ENCODE measurements at places on chromosomes 12 and 14.

DNA sequence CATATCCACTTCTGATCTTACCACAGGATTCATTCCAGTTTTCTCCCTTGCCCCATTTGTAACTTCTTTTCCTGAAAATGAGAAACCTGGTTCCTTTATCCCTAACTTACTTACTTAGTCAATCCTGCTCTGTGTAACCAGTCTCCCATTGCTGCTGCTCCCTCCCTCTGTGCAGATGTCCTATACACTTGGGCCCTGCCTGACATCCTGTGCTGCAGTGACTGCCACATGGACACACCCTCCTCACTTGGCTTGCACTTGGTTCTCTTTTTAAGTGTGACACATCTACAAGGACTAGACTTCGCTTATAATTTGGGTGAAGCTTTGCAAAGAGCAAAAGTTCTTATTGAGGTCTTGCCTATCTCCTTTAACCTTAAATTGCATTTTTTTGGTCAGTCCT is 51.4 kb downstream of the FGD4 start:
- DNase-seq = no peak

DNA sequence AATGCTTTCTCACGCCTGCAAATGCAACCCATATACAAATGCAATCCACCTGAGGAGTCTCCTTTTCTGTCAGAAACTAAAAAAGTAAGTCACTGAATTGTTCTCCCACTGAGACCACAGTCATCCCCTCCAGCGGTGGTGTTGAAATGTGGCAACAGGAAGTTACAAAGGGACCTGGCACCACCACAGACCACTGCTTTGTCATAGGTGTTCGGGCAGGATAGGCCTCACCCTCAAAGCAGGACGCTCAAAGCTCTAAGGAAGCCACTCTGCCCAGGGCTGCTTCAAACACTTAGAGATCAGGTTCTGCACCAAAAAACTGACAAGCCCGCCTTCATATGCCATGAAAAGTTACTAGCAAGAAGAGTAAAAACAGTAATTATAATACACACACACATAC is 11.3 kb downstream of the PHLDA1 start:
- DNase-seq = peak; percentile 77

DNA sequence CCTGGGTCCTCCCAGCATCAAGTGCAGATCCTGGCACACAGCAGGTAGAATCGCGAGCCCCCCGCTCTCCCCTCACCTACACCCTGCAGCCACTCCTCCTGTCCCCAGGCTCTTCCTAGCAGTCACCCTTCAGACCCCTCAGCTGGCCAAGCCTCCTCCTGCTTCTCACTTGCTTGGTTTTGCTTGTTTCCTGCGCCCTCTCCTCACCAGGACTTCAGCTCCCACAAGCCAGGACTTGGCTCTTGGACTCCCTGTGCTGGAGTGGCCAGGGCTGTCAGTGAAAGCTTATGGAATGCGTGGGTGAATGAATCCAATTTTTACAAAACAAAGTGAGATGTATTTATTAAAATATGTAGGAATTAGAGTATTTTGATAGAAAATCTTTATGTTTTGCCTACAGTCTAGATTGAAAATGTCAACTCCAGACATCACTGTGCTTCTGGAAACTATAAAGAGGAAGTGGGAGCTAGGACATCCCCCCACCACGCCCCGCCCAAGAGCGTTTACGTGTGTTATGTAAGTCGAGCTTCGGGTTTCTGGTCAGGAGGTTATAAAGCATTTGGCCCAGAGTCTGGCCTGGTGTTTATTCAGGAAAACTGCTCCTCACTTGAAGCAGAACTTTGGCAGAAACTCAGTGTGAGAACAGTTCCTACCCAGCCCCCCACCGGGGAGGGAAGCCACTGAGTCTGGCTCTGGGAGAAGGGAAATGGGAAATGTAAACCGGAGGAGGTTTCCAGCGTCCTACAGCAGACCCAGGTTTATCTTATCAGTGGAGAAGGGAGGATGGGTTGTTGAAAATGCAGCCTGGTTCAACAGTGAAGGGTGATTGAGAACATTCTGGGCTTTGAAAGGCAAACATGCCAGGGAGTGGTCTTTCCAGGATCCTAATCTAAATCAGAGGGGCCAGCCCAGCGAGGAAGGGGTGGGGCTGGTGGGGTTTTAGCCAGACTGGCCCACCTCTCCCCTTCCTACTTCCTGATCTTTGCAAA is 8.8 kb downstream of the ALDH2 start:
- no peak for DNase-seq

GRCh38 chr12:10310926-10311720 is 3.5 kb downstream of the KLRD1 start:
- no peak for DNase-seq

GRCh38 chr14:22524115-22524783 is 64.8 kb downstream of the DAD1 start:
- DNase-seq = no peak

DNA sequence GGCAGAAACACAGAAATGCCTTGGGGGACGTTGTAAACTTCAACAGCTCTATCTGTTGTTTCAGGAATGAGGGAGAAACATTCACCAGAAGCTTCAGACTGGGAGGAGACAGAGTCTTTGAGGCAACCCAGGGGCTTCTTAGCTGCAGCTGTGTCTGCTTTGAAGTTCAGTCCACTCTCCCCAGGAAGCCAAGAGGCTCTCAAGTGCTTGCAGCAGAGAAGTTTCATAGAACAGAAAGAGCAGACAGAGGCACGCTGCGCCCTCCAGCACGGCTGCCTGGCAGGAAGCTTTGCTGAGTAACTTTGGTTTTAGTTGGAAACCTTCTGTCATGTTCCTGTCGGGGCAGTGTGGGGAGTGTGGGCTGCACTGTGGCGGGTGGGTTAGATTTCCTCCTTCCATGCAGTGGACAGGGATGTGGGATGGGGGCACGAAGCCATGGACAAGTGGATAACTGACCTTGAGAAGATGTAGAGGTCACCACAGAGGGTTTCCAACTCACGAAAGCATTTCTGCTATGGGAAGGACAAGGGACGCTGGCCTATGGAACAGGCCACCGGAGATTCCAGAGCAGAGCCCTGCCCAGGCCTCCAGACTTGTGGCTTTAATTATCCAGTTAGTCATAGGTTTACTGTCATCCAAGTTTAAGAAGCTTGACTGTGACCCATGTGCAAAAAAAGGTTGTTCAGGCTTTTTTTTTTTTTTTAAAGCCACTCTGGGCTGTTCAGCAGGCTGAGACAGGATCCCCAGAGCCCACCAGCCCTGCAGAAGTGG is 107.7 kb downstream of the ARF6 start:
- DNase-seq = peak; percentile 81

DNA sequence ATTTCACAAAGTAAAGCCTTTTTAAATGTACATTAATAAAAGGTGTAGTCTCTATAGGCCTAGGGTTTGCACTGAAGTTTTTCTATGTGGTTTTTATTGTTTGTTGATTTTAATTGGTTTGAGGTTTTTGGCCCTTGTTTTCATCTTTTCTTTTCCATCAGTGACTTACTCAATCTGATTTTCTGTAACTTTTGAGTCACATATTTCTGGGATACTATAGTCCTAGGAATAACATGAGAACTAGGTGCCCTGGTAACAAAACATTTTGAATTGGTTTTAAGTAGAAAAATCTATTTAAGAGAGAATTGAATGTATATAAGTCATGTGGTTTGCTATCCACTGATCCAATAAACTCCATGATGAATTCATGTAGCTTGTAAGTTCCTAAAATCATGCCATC is 311.9 kb downstream of the CEP128 start:
- DNase-seq = no peak

DNA sequence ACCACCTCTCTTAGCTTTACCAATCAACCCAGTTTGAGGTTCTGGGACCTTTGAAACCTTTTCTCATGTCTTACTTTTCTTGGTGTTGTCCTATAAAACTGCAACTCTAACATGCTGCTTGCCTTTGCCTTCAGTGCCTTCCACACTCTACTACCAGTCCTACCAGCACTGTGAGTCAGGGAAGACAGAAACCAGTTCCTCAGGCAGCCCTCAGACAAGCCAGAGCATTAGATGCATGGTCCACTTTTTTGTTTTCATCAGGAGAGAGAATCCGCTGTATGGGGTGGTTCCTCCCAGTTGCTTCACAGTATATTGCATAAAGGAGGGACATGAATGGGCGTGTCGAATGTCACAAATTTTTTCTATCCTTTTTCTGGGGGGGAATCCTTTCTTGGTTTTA is 17.3 kb upstream of the KLRB1 start:
- no peak for DNase-seq

DNA sequence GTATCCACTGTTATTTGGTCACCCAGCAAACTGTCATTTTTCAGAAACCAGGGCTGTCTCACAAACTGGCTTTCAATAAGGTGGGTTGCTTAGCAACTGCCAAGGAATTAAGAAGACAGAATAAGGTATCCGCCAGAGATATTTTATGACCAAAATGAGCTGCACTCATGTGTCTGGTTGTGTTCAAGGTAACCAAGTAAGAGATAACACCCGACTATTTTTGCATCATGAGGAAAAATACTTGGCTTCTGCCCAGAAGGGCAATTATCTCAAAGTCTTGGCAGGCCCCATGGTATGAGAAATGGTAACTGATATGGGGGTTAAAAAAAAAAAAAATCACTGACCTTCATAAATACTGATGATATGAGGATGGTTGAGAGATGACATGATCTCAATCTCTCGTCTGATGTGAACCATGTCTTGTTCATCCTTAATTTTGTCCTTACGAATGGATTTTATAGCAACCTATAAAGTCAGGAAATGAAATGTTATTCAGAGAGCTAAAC is 32.6 kb downstream of the NUAK1 start:
- DNase-seq = no peak

GRCh38 chr14:34781242-34781641 is 66.8 kb upstream of the CFL2 start:
- no peak for DNase-seq

DNA sequence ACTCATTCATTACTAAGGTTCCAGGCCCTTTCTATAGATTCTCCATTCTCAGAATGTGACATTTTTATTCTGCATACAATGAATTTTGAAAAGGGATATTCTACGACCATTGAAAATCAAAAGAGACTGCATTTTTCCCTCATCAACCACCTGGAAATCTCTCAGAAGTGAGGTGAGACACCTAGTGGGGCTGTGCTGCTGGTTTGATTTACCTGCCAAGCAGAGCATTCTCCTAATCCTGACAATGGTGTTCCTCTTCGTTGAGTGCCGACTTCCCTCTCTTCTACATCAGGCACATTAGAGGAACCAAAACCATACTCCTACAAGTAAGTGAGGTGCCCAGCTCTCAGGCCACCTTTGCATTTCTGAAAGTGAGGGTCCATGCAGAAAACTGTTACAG is 14.9 kb downstream of the CKB start:
- DNase-seq = no peak
